8988T (cell line): ENCODE measurements at places on chromosomes 16 and 17.

DNA sequence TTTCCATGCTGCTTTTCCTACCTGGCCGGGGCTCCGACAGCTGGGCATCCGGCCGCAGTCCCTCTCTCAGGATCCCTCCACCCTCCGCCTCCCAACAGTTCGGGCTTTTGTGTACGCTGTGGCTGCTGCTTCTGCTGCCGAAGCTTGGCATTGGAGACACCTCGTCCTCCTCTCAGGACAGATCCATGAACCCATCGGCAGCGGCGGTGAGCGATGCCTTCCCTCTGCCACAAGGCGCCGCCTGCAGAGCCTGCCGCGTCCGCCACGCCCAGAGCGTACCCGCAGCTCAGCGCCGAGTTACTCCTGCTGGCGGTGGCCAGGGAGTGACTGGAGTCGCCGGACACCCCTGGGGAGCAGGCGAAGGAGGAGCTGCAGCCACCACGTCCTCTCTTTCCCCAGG lies 2032.8 kb downstream of the TP53TG3F start:
- DNase-seq = no peak

GRCh38 chr17:61427567-61427966 lies 24.7 kb upstream of the TBX4 start:
- no peak for DNase-seq

DNA sequence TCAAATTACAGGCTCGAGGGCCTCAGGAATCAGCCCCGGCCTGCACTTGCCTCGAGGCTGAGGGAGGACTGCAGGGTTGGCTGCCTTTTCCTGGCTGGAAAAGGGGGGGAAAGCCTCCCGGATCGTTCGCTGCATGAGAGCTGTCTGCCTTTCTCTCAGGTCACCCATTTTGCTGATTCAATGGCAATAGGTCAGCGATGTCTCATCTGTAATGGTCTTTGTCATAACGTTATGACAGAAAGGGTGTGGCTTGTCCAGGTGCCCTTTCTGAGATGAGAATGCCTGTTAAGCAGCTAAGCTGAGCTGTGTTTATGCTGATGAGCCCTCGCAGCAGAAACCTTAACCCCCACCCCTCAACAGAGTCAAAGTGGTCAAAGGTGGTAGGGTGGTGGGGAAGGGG lies 81.8 kb downstream of the AKAP1 start:
- DNase-seq = no peak

DNA sequence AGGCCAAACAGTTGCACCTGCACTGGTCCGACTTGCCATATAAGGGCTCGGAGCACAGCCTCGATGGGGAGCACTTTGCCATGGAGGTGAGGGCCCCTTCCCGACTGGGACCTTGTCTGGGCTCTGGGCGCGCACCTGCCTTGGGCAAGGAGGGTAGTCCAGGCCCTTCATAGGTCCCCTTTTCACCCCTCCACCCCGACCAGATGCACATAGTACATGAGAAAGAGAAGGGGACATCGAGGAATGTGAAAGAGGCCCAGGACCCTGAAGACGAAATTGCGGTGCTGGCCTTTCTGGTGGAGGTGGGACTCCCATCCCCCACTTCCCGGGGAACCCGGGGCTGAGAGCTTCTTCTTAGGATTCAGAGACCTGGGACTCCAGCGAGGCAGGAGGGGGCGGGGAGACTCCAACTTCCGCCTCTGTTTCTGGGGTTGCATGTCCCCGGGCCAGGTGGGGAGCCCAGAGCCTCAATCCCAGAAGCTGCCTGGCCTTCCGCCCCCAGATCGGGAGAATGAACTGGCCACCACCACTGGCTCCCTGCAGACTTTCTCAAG lies 7.8 kb downstream of the CA4 start:
- no peak for DNase-seq

GRCh38 chr17:64278614-64279013 lies 15.6 kb upstream of the TEX2 start:
- no peak for DNase-seq
